ENCODE measurements at places on chromosomes 16 and 17.

DNA sequence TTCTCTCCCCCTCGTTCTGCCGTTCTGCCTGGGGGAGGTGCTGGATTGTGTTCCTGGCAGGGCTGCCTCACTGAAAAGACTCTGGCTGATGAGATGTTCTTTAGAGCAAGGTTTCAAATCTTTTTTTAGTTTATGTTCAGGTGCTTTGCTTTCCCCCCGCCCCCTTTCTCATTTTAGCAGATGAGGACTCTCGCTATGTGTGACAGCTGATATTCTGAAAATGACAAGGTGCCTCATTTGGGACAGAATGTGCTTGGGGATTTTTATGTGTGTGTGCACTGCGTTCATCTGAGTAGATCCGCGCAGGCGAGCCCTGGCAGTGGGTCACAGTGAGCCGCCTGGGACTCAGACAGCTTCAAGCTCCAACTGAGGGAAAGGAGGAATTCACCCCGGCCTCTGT is 205.9 kb downstream of the HS3ST4 start:
- DNase-seq = no peak

GRCh38 chr16:1533443-1533951 is at the start of gene TMEM204:
Gene TMEM204, plus strand, starts transcription at chr16:1533666. Its CDS starts 610 bp downstream, at chr16:1534276.
- no peak for DNase-seq

DNA sequence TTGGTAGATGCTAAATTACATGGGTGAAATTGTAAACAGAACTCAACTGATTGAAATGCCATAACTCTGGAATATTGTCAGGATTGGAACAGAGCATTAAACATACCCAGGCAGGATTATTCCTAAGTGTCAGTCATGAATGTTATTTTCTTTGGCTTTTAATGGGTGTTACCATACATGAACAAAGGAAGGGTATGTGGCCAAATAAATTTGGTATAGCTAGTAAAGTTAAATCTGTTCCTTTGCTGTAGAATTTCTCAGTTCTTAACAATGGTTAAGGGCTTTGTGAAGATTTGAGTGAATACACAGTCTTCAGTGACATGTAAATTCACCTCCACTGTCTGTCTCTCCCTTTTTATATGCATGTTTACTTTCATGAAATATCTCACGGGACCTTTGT is 679.5 kb upstream of the CDH8 start:
- DNase-seq = no peak

- DNase-seq = no peak
Observed at GRCh38 chr17:13410214-13410613, 191.5 kb downstream of the HS3ST3A1 start.

DNA sequence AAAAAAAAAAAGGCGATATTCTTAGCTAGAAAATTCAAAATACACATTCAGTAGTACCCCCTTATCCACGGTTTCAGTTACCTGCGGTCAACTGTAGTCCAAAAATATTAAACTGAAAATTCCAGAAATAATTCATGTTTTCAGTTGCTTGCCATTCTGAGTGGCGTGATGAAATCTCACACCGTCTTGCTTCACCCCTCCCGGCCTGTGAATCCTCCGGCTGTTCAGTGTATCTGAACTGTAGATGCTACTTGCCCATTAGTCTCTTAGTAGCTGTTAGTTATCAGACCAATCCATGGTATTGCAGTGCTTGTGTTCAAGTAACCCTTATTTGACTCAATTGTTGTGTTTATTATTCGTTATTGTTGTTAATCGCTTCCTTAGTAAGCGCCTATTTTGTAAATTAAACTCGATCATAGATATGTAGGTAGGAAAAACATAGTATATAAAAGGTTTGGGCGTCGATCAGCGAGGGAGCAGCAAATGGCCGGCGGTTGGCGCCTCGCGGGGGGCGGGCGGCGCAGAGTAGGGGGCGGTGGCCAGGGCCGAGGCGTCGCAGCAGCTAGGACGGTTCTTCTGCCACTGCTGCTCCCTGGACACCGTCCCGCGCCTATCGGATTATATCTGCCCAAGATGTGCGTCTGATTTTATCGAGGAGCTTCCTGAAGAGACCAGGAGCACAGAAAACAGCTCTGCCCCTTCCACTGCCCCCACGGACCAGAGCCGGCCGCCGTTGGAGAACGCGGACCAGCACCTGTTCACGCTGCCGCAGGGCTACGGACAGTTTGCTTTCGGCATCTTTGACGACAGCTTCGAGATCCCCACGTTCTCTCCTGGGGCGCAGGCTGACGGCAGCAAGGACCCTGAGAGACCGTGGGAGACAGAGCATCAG is 39.8 kb upstream of the AKAP1 start:
- DNase-seq = no peak

GRCh38 chr17:57670769-57671569 is 74.1 kb downstream of the CCDC182 start:
- no peak for DNase-seq

- peak; percentile 51 for DNase-seq
Observed at GRCh38 chr17:48294020-48294805, 135.8 kb downstream of the SKAP1 start.
